Activated T-cell treated with anti-CD3 and anti-CD28 coated beads, Interleukin-2, amount 50 U/mL, for 72 hours (primary cell): ENCODE measurements at places on chromosomes 3 and 15. TPM values are rescaled to one million over a fixed set of nuclear protein-coding genes. Genes with fewer than 3 reads are reported as not detected.

POPDC2 gene
- total RNA-seq, result 7.2 TPM

MON1A gene
- 9.1 TPM for total RNA-seq

ZNF860 gene
- total RNA-seq, result not detected

DET1 gene
- 3.4 TPM for total RNA-seq

GPR62 gene
- total RNA-seq, result not detected

BOC gene
- total RNA-seq, result 0.31 TPM

GRCh38 chr15:89113296-89114024 is 25.2 kb downstream of the ABHD2 start:
- peaks cover 3% of the 10 kb centered on the region for H3K36me3 ChIP-seq
- H3K27ac ChIP-seq, result no peak overlapping the region

DNA sequence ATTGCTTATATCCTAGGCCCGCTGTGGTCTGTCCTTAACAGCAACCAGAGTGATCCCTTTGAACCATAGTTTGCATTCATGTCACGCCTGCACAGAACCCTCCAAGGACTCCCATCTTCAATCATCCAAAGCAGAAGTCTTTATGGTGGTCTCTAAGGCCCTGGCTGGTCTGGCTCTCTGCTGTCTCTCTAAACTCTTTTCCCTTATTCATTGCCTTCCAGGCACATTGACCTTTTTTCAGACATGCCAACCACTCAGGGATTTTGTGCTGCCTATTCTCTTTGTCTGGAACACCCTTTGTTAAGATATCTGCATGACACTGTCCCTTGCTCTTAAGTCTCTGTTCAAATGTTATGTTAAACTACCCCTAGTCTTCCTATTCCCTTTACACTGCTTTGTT is 21.9 kb upstream of the ZBTB47 start:
- H3K4me1 ChIP-seq, result peaks cover 23% of the 10 kb centered on the region
- no peak overlapping the region for H3K4me3 ChIP-seq
- H3K36me3 ChIP-seq, result peaks cover 6% of the 10 kb centered on the region
- DNase-seq, result no peak

DNA sequence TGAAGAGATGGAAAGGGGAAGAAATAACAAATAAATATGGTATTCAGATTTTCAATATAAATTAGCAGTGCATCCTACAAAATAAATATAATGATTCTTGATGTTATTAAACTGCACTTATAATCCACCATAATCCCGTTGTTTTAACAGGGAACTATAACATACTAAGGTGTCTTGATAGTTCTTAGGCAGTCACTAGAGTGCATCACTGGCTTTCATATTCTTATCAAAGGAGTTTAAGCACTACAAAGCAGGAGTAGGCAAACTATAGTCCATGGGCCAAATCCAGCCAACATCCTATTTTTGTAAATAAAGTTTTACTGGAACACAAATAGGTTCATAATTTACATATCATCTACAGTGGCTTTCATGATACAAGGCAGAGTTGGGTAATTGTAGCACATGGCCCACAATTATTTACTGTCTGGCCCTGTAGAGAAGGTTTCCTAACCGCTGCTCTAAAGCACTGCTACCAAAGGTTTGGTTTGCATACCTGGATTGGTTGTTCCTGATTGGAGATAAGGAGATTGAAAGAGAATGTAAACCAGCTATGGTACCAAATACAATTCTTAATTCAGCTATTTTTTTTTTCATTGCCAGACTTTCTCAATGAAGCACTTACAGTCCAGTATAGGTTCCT is 104.3 kb downstream of the ZNF280D start:
- no peak for DNase-seq
- no peak overlapping the region for H3K4me3 ChIP-seq
- no peaks in the 10 kb centered on the region for H3K27me3 ChIP-seq
- H3K36me3 ChIP-seq, result no peaks in the 10 kb centered on the region

DNA sequence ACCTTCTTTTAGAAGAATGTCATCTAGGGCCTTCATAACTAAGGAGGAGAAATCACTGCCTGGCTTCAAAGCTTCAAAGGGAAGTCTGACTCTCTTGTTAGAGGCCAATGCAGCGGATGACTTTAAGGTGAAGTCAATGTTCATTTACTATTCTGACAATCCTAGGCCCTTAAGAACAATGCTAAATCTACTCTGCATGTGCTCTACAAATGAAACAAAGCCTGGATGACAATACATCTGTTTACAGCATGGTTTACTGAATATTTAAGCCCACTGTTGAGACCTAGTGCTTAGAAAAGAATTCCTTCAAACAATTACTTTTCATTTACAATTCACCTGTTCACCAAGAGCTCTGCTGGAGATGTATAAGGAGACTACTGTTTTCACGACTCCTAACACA is 160.4 kb upstream of the EPHA3 start:
- DNase-seq, result no peak
- no peak overlapping the region for H3K27ac ChIP-seq
- H3K27me3 ChIP-seq, result no peaks in the 10 kb centered on the region
- no peaks in the 10 kb centered on the region for H3K4me1 ChIP-seq
- no peaks in the 10 kb centered on the region for H3K36me3 ChIP-seq

DNA sequence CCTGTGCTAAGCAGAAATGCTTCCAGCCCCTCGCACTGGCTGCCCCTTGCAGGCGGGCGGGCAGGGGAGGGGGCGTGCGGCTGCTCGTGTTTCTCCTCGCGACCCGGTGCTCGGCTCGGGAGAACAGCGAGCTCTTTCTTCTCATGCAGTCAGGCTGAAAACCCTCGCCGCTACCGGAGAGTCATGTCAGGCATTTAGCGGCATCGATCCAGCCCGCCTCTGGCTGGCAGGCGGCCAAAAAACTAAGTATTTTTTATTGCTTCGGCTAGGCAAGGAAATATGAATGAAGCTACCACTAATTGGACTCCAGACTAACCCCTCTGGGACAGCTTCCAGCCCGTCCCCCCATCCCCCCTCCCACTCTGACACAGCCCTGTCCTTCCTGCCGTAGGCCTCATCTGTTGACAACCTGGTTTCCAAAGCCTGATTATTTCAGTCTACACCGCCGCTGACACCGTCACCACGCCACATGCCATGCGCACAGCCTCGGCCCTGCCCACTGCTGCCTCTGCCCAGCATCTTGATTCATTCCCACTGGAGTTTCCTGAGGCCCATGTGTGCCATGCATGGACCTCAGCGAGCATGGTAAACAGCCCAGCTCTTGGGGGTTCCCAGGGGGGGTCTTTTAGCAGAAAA is 35.3 kb downstream of the TLE3 start:
- H3K27me3 ChIP-seq, result no peaks in the 10 kb centered on the region
- no peak overlapping the region for H3K4me3 ChIP-seq
- no peaks in the 10 kb centered on the region for H3K4me1 ChIP-seq
- H3K27ac ChIP-seq, result no peak overlapping the region
- no peak for DNase-seq

- peaks cover 70% of the 10 kb centered on the region for H3K4me1 ChIP-seq
- H3K4me3 ChIP-seq, result peak overlapping the region; percentile 92
- no peaks in the 10 kb centered on the region for H3K27me3 ChIP-seq
- no peaks in the 10 kb centered on the region for H3K36me3 ChIP-seq
Observed at GRCh38 chr15:63503739-63504246, 600 bp upstream of the USP3 start.

DNA sequence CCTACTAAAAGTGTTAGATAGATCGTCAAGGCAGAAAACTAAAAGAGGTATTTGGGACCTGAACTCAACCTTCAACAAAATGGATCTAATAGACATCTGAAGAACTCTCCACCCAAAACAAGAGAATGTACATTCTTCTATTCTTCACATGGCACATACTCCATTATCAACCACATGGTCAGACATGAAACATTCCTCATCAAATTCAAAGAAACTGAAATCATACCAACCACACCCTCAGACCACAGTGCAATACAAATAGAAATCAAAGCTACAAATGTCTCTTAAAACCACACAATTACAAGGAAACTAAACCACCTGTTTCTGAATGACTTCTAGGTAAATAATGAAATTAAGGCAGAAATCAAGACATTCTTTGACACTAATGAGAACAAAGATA is 984.1 kb upstream of the GBE1 start:
- peaks cover 1% of the 10 kb centered on the region for H3K36me3 ChIP-seq
- H3K4me3 ChIP-seq, result no peak overlapping the region
- DNase-seq, result no peak
- no peak overlapping the region for H3K27ac ChIP-seq

DNA sequence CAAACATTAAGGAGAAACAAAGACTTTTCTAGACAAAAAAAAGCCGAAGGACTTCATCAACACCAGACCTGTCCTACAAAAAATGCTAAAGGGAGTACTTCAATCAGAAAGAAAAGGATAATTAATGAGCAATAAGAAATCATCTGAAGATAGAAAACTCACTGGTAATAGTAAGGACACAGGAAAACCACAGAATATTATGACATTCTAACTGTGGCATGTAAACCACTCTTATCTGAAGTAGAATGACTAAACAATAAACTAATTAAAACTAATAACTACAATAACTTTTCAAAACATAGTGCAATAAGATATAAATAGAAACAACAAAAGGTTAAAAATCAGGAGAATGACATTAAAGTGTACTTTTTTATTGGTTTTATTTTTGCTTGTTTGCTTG is 584.5 kb upstream of the CCDC54 start:
- H3K36me3 ChIP-seq, result no peaks in the 10 kb centered on the region
- H3K4me3 ChIP-seq, result no peak overlapping the region
- no peak for DNase-seq
- H3K27ac ChIP-seq, result no peak overlapping the region
- no peaks in the 10 kb centered on the region for H3K27me3 ChIP-seq

DNA sequence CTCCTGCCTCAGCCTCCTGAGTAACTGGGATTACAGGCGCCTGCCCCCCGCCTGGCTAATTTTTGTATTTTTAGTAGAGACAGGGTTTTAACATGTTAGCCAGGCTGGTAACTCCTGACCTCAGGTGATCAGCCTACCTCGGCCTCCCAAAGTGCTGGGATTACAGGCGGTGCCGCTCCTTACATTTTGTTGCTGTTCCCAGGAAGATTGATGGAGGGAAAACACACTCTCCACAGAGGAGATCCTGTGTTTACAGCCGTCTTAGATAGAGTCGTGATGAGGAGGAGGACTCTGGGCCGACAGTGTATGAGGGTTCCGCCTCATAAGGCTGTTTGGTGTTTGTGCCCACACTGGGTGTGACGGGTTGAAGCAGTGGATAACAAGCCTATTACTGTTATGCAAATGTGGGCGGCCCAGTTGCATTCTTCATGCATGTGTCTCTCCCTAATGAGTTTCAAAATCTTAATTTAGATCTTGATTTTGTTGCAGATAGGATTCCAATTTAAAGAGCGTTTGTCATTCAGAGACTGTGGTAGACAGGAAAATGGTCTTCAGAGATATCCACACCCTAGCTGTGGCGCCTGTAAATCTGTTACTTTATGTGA is 60.0 kb downstream of the APBA2 start:
- no peak for DNase-seq
- H3K27ac ChIP-seq, result no peak overlapping the region
- H3K27me3 ChIP-seq, result peaks cover 9% of the 10 kb centered on the region
- no peak overlapping the region for H3K4me3 ChIP-seq
- peaks cover 61% of the 10 kb centered on the region for H3K4me1 ChIP-seq
- H3K36me3 ChIP-seq, result peaks cover 2% of the 10 kb centered on the region

DNA sequence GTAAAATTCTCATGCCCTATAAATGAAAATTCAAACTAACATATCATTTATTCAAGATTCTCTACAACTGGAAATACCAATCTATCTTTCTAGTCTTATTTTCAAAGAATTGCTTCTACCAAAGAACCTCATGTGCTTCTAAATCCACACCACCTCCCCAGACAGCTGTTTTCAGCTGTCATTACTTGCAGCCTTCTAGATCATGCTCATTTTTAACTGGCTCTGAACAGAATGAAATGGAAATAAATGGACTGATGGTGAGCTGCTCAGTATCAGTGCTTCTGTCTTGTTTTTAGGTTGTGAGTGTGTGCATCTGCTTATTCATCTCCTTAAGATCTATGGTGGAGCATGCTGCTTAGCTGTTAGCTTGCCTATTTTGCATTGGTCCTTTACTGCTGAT is 29.4 kb downstream of the GOLGB1 start:
- no peaks in the 10 kb centered on the region for H3K27me3 ChIP-seq
- H3K27ac ChIP-seq, result no peak overlapping the region
- DNase-seq, result no peak
- H3K4me3 ChIP-seq, result no peak overlapping the region
- peaks cover 33% of the 10 kb centered on the region for H3K36me3 ChIP-seq

DNA sequence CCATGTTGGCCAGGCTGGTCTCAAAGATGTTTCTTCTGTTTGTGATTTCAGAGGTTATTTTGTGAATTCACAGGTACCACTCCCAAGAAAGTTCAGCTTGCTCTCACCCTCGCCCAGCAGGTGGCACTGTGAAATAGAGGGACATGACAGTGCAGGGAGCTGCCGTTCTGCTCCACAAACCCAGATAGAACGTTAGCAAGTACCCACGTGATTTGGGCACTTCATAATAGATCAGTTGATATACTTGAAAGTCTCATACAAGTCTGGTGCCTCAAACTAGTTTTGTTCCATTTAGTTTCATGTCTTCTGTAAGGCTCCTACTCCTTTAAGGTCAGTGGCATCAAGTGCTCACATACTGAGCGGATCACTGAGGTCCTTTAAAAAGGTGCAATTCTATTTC is 45.5 kb downstream of the FILIP1L start:
- H3K27ac ChIP-seq, result no peak overlapping the region
- H3K36me3 ChIP-seq, result no peaks in the 10 kb centered on the region
- peak; percentile 82 for DNase-seq
- H3K27me3 ChIP-seq, result no peaks in the 10 kb centered on the region

DNA sequence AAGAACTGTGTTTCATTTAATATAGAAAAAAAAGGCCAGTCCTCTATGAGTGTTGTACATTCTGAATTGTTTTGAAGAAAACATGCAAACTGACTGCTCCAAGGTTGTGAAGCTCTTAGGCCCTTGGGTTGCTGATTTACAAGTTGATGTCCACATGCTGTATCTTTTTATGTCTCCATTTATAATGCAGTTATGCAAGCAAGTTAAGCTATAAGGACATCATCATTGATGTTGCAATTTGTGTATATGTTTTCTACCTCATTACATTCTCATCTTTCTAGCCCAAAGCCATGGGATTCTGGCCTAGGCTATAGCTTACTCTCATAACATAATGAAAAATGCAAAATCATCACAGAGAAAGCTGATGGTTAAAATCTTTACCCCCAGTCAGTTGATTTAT is 245.7 kb upstream of the AGTR1 start:
- H3K27ac ChIP-seq, result no peak overlapping the region
- no peaks in the 10 kb centered on the region for H3K4me1 ChIP-seq
- DNase-seq, result no peak

- H3K4me1 ChIP-seq, result peaks cover 40% of the 10 kb centered on the region
- no peaks in the 10 kb centered on the region for H3K27me3 ChIP-seq
- no peak overlapping the region for H3K27ac ChIP-seq
- H3K4me3 ChIP-seq, result no peak overlapping the region
- peaks cover 10% of the 10 kb centered on the region for H3K36me3 ChIP-seq
- DNase-seq, result no peak
Observed at GRCh38 chr3:186938716-186939115, 8.4 kb downstream of the ST6GAL1 start.
